ENCODE measurements at places on chromosomes 1 and 21. TPM values are rescaled to one million over a fixed set of nuclear protein-coding genes. Genes with fewer than 3 reads are reported as not detected.

KCNT2 gene
- total RNA-seq: 16.3 TPM

LYPLAL1 gene
- 53.8 TPM for total RNA-seq

C1orf167 gene
- 1.1 TPM for total RNA-seq

CYP4A11 gene
- total RNA-seq: 22.1 TPM

OR10X1 gene
- not detected for total RNA-seq

PLPP3 gene
- total RNA-seq: 158 TPM

PTAFR gene
- 4.8 TPM for total RNA-seq

LDLRAD2 gene
- total RNA-seq: 0.23 TPM

TSACC gene
- not detected for total RNA-seq

TNNT2 gene
- 7.4 TPM for total RNA-seq

RORC gene
- 10.2 TPM for total RNA-seq

SELENBP1 gene
- 60.4 TPM for total RNA-seq

SPAG17 gene
- 6.3 TPM for total RNA-seq

HES5 gene
- 4.1 TPM for total RNA-seq

CREG1 gene
- total RNA-seq: 103 TPM

CREB3L4 gene
- 15.7 TPM for total RNA-seq

FCER1G gene
- total RNA-seq: 21.9 TPM

TMPRSS15 gene
- 0.06 TPM for total RNA-seq

FCRL3 gene
- 0.06 TPM for total RNA-seq

OR2L8 gene
- total RNA-seq: not detected

PLA2G4A gene
- total RNA-seq: 8.9 TPM

RNU1-3 gene
- 7,909 TPM for total RNA-seq

CAP1 gene
- total RNA-seq: 120 TPM

CRYAA gene
- not detected for total RNA-seq

KIRREL1 gene
- 120 TPM for total RNA-seq

GUCA2A gene
- not detected for total RNA-seq

TPTE gene
- not detected for total RNA-seq

TARBP1 gene
- total RNA-seq: 62.5 TPM

MMEL1 gene
- 6.8 TPM for total RNA-seq

CFHR1 gene
- total RNA-seq: not detected

E2F2 gene
- 9.0 TPM for total RNA-seq

MATN1 gene
- 0.47 TPM for total RNA-seq

PRKAA2 gene
- total RNA-seq: 30.1 TPM

LDLRAD1 gene
- not detected for total RNA-seq

OR2T11 gene
- total RNA-seq: 0.06 TPM

FAM89A gene
- 9.5 TPM for total RNA-seq

NBL1 gene
- 22.0 TPM for total RNA-seq

ACTN2 gene
- 157 TPM for total RNA-seq

CFHR4 gene
- total RNA-seq: not detected

CBR3 gene
- total RNA-seq: 2.3 TPM

DDAH1 gene
- total RNA-seq: 80.4 TPM

VASH2 gene
- total RNA-seq: 21.6 TPM

CRP gene
- total RNA-seq: not detected

RAD54L gene
- total RNA-seq: 6.7 TPM

All from metanephros (tissue), 2 donors.